ENCODE measurements at places on chromosomes 12 and 14.

DNA sequence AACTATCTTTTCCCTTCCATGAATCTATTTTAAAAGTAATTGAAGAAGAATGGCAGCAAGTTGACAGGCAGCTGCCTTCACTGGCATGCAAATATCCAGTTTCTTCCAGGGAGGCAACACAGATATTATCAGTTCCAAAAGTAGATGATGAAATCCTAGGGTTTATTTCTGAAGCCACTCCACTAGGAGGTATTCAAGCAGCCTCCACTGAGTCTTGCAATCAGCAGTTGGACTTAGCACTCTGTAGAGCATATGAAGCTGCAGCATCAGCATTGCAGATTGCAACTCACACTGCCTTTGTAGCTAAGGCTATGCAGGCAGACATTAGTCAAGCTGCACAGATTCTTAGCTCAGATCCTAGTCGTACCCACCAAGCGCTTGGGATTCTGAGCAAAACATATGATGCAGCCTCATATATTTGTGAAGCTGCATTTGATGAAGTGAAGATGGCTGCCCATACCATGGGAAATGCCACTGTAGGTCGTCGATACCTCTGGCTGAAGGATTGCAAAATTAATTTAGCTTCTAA is 18.4 kb downstream of the TMPO start:
- peaks cover 84% of the 10 kb centered on the region for H3K36me3 ChIP-seq
- H3K27ac ChIP-seq = no peak overlapping the region
- DNase-seq = no peak
- no peaks in the 10 kb centered on the region for H3K4me1 ChIP-seq
- no peaks in the 10 kb centered on the region for H3K27me3 ChIP-seq

- H3K36me3 ChIP-seq = no peaks in the 10 kb centered on the region
- no peak overlapping the region for H3K27ac ChIP-seq
- no peak overlapping the region for H3K4me3 ChIP-seq
- no peak for DNase-seq
These were observed 58.0 kb downstream of the LLPH start for GRCh38 chr12:66072566-66072965.

GRCh38 chr14:59918824-59919569 is 947 bp upstream of the LRRC9 start:
- DNase-seq = peak; percentile 62
- peak overlapping the region; percentile 60 for H3K4me3 ChIP-seq
- no peaks in the 10 kb centered on the region for H3K27me3 ChIP-seq
- H3K27ac ChIP-seq = no peak overlapping the region

DNA sequence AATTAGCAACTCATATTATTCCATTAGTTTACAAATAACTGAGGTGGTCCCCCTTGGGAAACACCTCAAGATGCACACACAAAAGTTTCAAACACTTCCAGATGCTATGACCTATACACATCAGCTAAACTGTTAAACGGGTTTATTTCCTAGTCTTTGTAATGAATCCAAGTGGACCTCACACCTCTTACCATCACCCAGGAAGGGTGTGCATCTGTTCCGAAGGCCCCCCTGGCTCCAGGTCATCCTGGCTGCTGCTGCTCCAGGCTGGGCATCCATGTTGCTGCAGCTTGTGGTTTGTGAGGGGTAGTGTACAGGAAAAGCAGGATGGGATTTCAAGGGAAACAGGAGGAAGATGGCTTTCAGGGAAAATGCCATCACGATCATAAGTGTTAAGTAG is 6.8 kb downstream of the HNRNPC start:
- H3K4me1 ChIP-seq = peaks cover 18% of the 10 kb centered on the region
- H3K27me3 ChIP-seq = no peaks in the 10 kb centered on the region
- peaks cover 92% of the 10 kb centered on the region for H3K36me3 ChIP-seq
- no peak for DNase-seq
- no peak overlapping the region for H3K27ac ChIP-seq

DNA sequence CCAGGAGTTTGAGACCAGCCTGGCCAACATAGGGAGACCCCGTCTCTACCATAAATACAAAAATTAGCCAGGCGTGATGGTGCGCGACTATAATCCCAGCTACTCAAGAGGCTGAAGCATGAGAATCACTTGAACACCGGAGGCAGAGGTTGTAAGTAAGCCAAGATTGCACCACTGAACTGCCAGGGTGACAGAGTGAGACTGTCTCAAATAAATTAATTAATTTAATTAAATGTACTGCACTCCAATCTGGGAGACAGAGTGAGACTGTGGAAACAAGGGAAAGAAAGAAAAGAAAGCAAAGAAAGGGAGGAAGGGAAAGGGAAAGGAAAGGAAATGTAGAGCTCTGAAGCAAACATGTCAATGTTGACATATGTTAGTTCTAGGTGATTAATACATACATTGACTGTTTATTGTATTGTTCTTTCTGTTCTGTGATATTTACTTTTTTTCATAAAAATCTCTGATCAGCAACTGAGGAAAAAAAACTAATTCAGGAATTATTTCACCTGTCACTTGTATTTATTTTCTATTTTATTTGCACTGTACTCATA is 99.6 kb downstream of the DENND5B start:
- no peak overlapping the region for H3K4me3 ChIP-seq
- no peak overlapping the region for H3K27ac ChIP-seq
- H3K4me1 ChIP-seq = no peaks in the 10 kb centered on the region
- H3K36me3 ChIP-seq = no peaks in the 10 kb centered on the region

- no peak overlapping the region for H3K27ac ChIP-seq
These were observed 146.2 kb downstream of the BCL11B start for GRCh38 chr14:99125616-99126431.
